ENCODE measurements at places on chromosomes 1 and 21. TPM values are rescaled to one million over a fixed set of nuclear protein-coding genes. Genes with fewer than 3 reads are reported as not detected.

The CACNA1S gene
- total RNA-seq, result not detected

The C21orf91 gene
- 1.8 TPM for total RNA-seq

The FCRL1 gene
- total RNA-seq, result not detected

The NDUFS5 gene
- total RNA-seq, result 764 TPM

The AMPD1 gene
- total RNA-seq, result not detected

The HUNK gene
- 0.07 TPM for total RNA-seq

The FCRL4 gene
- total RNA-seq, result not detected

The TNNI3K gene
- total RNA-seq, result not detected

The TXNIP gene
- 1.8 TPM for total RNA-seq

The SLC16A4 gene
- 0.85 TPM for total RNA-seq

The TEX50 gene
- not detected for total RNA-seq

The TARS2 gene
- 36.7 TPM for total RNA-seq

The RNF223 gene
- total RNA-seq, result 4.3 TPM

The TSPAN1 gene
- 5.9 TPM for total RNA-seq

The CLIC6 gene
- not detected for total RNA-seq

The SPATA45 gene
- total RNA-seq, result not detected

The KPRP gene
- not detected for total RNA-seq

DNA sequence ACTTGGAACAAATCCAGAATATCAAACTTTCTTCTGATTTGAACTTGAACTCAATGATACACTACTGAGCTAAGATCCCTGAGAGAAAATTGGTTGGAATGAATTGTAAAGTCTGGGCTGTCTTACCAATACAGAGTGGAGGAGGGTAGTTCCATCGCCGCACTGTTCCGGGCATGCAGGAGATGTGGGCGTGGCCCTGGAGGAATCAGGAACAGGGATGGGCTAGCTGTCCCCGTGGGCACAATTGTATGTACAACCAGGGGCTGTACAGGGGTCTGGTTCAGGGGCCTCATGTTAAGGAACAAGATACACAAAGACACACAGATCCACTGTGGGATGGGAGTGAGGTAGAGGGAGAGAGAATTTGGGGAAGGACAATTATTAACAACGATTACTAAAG lies 144.3 kb downstream of the ZSCAN20 start:
- no peak for DNase-seq

- no peak for DNase-seq
These were observed 2.2 kb upstream of the BCL9 start for GRCh38 chr1:147539122-147539575.

DNA sequence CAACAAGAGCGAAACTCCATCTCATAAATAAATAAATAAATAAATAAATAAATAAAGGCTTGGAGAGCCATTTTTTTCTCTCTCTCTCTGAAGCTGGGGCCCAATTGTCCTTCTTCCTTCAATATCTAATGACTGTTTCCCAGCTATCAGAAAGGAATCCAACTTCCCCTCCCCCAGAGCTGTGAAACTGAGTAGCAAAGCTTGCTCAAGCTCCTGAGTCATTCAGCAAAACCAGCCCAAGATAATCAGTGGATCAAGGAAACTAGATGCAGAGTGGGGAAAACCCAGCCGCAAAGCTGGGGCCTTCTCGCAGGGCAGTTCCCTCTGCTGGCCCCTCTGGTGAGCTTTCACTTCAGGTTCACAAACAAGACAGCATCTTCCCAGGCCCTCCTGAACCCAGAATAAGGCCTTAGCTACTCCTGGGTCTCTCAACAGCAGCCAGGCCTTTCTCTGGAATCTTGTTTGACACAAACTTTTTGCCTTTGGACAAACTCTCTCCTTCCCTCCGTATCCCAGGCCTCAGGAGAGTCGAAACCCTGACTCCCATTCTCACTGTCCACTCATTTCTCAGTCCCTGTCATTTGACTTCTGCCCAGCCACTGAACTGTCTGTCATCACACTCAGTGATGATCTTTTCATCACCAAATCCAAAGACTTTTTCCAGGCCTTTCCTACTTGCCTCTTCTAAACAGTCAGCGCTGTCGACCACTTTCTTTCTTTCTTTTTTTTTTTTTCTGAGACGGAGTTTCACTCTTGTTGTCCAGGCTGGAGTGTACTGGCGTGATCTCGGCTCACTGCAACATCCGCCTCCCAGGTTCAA lies 18.0 kb upstream of the PTP4A2 start:
- DNase-seq, result peak; percentile 40

- DNase-seq, result no peak
These were observed 5.9 kb downstream of the ZDHHC18 start for GRCh38 chr1:26832249-26832960.

GRCh38 chr1:231322880-231323530 lies 14.6 kb downstream of the EXOC8 start:
- DNase-seq, result no peak

- DNase-seq, result no peak
These were observed 735.9 kb downstream of the NCAM2 start for GRCh38 chr21:21734088-21734487.

GRCh38 chr1:28056129-28056925 lies 32.1 kb downstream of the EYA3 start:
- DNase-seq, result no peak

DNA sequence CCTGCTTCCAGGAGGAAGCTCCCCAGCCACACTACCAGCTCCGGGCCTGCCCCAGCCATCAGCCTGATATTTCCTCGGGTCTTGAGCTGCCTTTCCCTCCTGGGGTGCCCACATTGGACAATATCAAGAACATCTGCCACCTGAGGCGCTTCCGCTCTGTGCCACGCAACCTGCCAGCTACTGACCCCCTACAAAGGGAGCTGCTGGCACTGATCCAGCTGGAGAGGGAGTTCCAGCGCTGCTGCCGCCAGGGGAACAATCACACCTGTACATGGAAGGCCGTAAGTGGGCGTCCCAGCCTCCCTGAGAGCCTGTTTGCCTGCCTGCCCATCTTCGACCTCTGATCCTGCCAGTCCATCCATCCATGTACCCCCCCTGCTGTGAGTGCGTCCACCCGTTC lies 3.6 kb downstream of the ECM1 start:
- no peak for DNase-seq

- no peak for DNase-seq
These were observed 198.2 kb upstream of the LMO4 start for GRCh38 chr1:87130438-87130837.

GRCh38 chr1:61323681-61324328 lies 241.4 kb downstream of the NFIA start:
- DNase-seq, result no peak

DNA sequence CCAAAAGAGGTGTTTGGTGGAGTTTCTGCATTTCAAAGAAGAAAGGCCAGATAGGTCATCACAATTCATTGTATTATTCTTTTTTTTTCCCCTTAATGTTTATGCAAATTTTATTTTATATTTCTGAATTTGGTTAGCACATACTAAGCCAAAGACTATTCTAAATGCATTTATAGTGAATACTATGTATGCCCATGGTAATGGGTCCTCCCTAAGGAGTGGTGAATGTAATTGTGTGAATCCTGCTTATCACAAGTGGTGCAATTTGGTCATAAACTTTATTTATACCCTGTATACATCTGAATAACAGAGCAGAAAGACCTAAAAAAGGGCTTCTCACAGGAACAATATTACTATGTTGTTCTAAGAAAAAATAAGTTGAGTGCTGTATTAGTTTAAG lies 99.1 kb downstream of the CD247 start:
- DNase-seq, result no peak

- DNase-seq, result no peak
These were observed 50.7 kb downstream of the VAV3 start for GRCh38 chr1:107914119-107914765.

DNA sequence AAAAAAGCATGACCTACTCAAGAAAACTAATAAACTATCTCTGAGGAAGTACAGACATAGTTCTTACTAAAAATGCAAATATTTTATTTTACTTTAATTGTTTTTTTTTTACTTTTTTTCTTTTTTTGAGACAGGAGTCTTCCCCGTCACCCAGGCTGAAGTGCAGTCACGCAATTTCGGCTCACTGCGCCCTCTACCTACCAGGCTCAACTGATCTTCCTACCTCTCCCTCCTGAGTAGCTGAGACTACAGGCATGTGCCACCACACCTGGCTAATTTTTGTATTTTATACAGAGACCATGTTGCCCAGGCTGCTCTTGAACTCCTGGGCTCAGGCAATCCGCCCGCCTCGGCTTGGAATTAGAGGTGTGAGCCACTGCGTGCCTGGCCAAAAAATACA lies 1263.1 kb downstream of the KCNT2 start:
- DNase-seq, result no peak

DNA sequence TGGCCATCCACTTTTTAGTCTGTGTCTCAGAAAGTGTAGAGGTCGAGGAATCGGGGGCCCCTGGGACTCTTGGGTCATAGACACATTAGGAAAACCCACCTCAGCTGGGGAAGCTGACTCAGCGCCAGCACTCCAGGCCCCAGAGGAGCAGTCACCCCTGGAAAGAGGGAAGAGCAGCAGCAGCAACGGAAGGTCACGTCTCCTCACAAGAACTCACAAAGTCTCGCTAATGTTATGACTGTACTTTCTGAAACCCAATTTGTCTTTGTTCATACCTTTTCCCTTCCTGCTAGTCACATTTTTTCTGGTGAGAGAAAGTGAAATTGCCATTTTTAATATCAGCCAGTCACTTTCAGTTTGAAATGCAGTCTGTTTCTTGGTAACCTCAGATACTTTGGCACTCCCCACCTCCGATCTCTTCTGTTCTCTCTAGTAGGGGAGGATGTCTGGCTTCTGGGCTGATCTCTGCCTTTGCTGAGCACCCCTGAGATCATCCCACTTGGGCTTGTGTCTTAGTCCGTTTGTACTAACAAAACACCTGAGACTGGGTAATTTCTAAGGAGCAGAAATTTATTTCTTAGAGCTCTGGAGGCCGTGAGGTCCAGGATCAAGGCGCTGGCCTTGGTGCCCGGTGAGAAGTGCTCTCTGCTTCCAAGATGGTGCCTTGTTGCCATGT lies 6.0 kb upstream of the NLRP3 start:
- DNase-seq, result no peak

DNA sequence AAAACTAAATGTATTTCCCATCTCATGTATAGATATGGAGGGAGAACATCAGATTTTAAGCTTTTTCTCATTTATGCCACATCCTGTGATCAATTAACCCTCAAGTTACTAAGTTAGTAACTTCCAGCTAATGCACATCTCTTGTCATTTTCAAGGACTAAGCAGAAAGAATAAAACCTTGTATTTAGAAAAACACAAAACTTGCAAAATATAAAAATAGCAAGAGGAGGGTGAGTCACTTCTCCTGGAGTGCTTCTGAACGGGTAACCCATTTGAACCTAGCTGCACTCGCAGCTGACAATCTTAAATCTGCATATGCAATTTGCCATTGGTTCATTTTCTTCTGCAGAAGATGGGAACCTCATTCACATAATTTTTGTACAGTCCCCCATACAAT lies 500.5 kb downstream of the SETD4 start:
- DNase-seq, result no peak

- no peak for DNase-seq
These were observed 76.7 kb downstream of the OBSCN start for GRCh38 chr1:228284521-228284920.

DNA sequence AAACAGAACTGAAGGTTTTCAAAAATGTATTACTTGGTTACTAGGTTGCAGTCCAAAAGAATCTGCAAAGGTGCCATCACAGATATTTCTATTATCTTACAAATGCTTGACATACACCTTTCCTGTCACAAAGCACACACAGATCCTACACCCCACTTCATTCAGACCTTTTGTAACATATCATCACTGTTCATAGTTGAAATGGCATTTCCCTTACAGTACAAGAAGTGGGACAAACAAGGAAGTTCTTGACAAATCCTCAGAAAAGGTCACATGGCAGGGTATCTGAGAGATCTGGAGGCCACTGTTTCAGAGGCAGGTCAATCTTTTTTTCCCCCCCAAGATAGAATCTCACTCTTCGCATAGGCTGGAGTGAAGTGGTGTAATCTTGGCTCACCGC lies 21.3 kb downstream of the TOR1AIP2 start:
- DNase-seq, result no peak

- no peak for DNase-seq
These were observed 22.1 kb downstream of the EIF2D start for GRCh38 chr1:206590025-206590758.

DNA sequence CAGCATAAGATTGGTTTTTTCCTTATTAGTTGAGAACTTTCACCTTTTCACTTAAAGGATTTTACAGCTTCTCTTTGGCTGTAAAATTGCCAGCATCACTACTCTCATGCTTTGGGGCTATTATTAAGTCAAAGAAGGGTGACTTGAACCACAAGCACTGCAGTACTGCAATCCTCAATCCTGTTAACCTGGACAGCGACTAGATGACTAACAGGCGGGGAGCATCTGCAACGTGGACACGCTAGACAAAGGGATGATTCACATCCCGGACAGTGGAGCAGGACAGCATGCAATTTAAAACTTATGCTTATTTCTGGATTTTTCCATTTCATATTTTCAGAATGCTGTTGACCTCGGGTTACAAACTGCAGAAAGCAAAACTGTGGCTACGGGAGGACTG lies 8.1 kb downstream of the ARV1 start:
- no peak for DNase-seq

DNA sequence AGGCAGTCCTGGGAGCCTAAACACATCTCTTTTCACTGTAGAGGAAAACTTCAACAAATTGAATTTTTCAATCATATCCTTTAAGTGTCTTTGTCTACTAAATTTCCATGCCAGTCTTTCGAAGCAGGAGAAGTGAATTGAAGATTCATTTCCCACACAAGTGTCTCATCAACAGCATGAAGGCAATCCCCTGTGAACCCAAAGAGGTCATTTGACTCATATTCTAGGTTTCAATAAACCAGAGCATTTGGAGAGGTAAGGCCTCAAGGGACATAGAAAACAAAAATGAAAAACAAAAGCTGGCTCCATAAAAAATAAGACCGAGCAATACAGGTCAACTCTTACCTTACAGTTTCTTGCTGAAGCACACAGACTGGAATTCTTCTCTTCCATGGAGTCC lies 94.1 kb upstream of the ATP1B1 start:
- no peak for DNase-seq

GRCh38 chr1:244050835-244051444 lies at the start of gene ZBTB18:
TSS of gene ZBTB18 (plus strand) at chr1:244051283. CDS start at chr1:244051432, 149 bp downstream.
- DNase-seq, result peak; percentile 95

DNA sequence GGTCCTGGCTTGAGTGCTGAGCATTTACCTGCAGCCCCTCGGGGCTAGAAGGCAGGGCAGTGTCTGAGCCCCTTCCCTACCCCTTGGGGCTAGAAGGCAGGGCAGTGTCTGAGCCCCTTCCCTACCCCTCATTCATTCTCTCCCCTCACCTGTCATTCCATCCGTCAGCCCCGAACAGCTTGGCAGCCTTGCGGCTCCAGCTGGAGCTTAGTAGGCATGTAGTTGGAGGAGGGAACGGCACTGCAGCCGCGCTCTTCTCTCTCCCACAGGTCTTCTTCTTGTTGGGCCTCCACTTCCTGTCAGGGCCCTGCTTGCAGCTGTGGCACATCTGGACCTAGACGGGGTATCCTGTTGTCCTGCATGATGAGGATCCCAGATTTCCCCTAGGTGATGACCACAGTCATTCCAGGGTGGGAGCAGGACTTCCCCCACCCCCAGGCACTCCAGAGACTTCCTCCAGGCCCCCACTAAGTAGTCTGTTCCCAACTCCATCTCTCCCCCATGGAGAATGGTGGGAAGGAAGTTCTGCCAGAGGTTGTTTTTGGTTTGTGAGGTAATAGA lies 22.2 kb downstream of the MAPKAPK2 start:
- DNase-seq, result no peak

GRCh38 chr1:101278238-101278637 lies 41.4 kb downstream of the S1PR1 start:
- no peak for DNase-seq
